Hepatocyte (in vitro differentiated cells): ENCODE measurements at places on chromosomes 7 and 10.

- peak; percentile 67 for DNase-seq
- H3K4me3 ChIP-seq = no peak overlapping the region
- H3K4me1 ChIP-seq = no peaks in the 10 kb centered on the region
- no peak overlapping the region for H3K27ac ChIP-seq
- H3K27me3 ChIP-seq = no peaks in the 10 kb centered on the region
Observed at GRCh38 chr10:15744217-15744865, 24.6 kb upstream of the ITGA8 start.

GRCh38 chr7:16167526-16167925, 253.8 kb downstream of the CRPPA start:
- H3K27me3 ChIP-seq = no peaks in the 10 kb centered on the region
- DNase-seq = no peak
- H3K4me3 ChIP-seq = no peak overlapping the region
- no peak overlapping the region for H3K27ac ChIP-seq
- H3K36me3 ChIP-seq = no peaks in the 10 kb centered on the region

DNA sequence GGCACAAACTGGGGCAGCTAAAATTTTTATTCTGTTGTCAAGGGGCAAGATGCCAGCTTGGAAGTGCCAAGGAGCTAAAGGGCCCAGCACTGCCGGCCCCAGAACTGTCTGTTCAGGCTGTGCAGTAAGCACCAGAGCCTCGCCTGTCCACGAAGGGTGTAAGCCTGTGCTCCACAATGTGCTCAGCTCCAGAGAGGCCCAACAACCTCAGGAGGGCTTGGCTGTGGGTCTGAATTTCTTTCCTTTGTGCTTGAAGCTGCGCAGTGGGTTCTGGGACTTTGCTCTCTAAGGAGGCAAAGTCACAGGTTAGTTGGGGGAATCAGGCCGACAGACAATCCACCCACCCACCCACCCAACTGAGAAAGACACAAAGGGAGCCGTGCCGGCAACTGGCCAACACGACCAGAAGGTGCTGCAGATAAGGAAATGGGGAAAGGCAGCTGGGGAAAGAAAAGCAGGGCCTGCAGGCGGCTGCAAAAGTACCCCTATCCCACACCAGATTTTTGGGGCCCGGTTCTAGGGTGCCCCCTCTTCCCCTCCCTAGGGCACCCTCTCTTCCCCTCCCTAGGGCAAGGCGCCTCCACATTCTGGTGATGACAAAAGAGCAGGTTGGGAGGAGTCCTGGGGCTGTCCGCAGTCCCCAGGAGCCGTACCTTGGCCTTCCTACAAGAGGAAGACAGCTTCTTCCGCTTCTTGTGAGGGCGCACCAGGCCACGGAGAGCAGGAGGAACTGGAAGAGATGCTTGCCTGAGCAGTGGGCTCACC, 7.7 kb downstream of the DDX56 start:
- no peaks in the 10 kb centered on the region for H3K27me3 ChIP-seq
- H3K36me3 ChIP-seq = no peaks in the 10 kb centered on the region
- DNase-seq = no peak
- peaks cover 7% of the 10 kb centered on the region for H3K4me1 ChIP-seq
- no peak overlapping the region for H3K4me3 ChIP-seq

DNA sequence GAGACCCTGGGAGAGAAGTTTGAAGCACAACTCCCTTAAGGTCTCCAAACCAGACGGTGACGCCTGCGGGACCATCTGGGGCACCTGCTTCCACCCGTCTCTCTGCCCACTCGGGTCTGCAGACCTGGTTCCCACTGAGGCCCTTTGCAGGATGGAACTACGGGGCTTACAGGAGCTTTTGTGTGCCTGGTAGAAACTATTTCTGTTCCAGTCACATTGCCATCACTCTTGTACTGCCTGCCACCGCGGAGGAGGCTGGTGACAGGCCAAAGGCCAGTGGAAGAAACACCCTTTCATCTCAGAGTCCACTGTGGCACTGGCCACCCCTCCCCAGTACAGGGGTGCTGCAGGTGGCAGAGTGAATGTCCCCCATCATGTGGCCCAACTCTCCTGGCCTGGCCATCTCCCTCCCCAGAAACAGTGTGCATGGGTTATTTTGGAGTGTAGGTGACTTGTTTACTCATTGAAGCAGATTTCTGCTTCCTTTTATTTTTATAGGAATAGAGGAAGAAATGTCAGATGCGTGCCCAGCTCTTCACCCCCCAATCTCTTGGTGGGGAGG, 10.8 kb downstream of the SERPINE1 start:
- no peaks in the 10 kb centered on the region for H3K4me1 ChIP-seq
- no peaks in the 10 kb centered on the region for H3K36me3 ChIP-seq
- no peaks in the 10 kb centered on the region for H3K27me3 ChIP-seq
- H3K4me3 ChIP-seq = no peak overlapping the region
- no peak for DNase-seq
- peak overlapping the region; percentile 80 for H3K27ac ChIP-seq

DNA sequence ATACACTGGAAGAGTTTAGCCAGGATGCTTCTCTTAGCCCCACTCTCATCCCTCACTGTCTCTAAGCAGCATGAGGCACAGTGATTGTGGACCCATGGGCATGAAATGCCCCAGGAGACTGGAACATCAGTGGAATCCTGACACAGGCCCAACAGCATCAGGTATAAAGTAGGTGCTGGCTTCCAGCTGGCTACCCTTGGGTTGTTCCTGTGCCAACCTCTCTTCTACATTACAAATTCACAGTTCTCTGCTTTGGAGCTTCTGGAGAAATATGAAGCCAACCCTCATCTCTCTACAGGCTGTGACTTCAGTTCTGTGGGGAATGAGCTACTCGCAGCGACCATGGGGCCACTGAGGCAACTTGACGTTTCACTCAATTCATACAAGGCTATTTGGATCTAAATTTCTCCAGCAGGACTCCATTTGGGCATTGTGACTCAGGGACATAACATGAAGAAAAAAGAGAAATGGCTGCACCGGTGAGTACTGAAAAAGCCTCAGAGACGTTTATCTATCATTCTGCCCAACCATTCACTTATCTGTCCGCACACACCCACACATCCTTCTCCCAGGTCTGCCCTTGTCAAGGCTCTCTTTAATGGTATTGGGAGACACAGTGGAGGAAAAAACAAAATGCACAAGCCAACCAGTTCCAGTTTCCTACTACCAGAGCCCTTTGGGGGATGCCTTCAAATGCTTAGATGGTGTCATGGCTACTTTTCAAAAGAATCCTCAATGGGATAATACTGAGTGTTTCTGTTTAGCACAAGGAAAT, 35.4 kb upstream of the TM9SF3 start:
- H3K4me1 ChIP-seq = peaks cover 9% of the 10 kb centered on the region
- no peak for DNase-seq
- H3K36me3 ChIP-seq = no peaks in the 10 kb centered on the region
- no peaks in the 10 kb centered on the region for H3K27me3 ChIP-seq
- no peak overlapping the region for H3K27ac ChIP-seq

DNA sequence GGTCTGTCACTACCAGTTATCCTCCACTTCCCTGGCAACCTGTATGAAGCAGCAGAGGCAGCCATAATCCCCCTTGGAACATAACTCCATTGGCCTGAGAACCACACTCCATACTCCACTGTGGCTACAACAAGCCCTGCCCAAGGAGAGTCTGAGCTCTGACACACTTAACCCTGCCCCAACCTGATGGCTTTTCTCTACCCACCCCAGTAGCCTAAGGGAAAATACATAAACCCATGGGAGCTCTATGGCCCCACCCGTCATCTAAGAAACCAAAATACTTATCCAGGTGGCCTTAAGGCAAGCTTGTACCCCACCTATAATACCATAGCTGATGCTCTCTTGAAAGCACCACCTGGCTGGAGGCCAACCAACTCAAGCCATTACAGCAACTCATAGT, 324.8 kb upstream of the GLI3 start:
- no peak overlapping the region for H3K27ac ChIP-seq
- no peaks in the 10 kb centered on the region for H3K4me1 ChIP-seq

DNA sequence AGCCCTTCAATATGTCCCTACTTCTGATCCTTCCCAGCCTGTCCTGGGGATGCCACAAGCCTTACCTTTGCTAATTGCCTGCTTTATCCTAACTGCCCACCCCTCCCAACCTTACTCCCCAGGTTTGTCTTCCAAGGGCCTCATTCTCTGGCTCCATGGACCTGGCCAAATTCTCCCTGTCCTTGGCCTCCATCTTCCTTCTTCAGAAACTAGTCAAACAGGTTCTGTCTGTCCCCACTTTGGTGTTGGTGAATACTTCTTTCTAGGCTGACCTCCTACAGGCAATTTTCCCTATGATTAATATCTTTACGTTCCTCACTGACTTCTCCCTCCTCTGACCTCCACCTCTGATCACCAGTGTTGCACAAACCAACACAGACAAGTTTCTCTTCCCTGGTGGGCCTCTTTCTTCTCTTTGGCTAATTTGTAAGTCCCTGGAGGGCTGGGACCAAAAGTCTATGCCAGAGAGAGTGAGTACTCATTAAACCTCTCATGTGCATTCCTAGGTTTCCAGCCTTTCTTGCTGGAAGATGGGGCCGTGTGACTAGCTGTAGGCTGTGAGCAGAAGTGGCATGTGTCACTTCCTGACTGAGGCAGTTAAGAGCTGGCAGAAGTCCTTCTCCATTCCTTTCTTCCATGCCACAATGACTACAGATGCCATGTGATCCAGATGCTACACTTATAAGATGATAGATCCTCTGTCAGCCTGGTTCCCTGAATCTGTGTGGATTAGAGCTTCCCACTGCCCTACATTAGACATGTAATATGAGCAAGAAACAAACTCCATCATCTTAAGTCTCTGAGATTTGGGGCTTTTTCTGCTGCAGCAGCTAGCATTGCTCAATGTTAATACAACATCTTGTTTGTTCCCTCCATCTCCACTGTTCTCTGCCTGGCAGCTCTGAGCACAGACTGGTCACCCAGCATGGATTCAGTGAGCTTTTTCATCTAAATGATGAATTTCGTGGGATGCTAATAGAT, 382.7 kb downstream of the RPS24 start:
- no peak overlapping the region for H3K4me3 ChIP-seq
- H3K4me1 ChIP-seq = peaks cover 13% of the 10 kb centered on the region
- peak overlapping the region; percentile 26 for H3K27ac ChIP-seq
- DNase-seq = no peak

DNA sequence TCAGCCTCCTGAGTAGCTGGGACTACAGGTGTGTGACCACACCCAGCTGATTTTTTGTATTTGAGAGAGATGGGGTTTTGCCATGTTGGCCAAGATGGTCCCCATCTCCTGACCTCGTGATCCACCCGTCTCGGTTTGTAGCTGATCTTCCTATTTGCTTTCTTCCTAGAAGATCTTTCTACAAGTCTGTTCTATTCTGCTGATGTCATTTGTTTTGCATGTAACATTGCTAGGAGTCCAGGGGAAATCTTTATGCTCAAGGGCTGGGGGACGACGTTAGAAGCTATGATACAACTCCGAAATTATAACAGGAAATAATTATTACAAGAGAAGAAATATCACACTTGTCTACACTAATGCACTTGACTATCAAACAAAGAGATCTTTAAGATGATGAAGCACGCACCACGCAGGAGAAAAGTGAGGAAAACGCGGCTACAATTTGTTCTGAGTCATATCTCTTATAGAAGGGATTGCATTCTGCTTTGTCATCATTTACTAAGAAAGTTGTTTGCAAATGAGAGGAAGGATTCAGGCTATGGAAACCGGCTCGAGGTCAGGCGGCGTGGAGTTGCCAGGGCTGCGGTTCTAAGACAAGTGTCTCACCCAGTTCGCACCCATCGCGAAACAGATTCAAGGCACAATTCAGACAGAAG, 103.0 kb upstream of the CARD11 start:
- no peaks in the 10 kb centered on the region for H3K4me1 ChIP-seq
- H3K27me3 ChIP-seq = no peaks in the 10 kb centered on the region
- no peak overlapping the region for H3K4me3 ChIP-seq
- peak; percentile 25 for DNase-seq
- peak overlapping the region; percentile 46 for H3K27ac ChIP-seq

DNA sequence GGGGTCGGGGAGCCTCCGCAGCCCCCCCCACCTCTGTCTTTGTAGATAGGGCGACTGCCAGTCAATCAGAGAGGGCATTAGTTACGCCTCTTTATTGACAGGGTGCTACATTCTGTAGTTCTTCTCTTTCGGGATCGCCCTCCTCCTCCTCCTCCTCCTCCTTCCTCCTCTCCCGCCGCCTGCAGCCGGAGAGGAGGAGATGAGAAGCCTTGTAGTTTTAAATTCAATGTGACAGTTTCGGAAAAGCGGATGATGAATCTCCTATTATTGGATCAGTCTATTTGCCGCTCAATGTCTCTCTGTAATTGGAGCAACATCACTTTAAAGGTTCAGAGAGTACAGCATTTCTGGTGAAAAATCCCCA, 587 bp upstream of the UNCX start:
- H3K27ac ChIP-seq = no peak overlapping the region
- H3K36me3 ChIP-seq = no peaks in the 10 kb centered on the region
- peaks cover 86% of the 10 kb centered on the region for H3K27me3 ChIP-seq
- DNase-seq = no peak
- no peak overlapping the region for H3K4me3 ChIP-seq
- H3K4me1 ChIP-seq = no peaks in the 10 kb centered on the region

- H3K27ac ChIP-seq = no peak overlapping the region
- no peak overlapping the region for H3K4me3 ChIP-seq
- no peaks in the 10 kb centered on the region for H3K36me3 ChIP-seq
Observed at GRCh38 chr10:299512-299911, 164.3 kb downstream of the ZMYND11 start.

DNA sequence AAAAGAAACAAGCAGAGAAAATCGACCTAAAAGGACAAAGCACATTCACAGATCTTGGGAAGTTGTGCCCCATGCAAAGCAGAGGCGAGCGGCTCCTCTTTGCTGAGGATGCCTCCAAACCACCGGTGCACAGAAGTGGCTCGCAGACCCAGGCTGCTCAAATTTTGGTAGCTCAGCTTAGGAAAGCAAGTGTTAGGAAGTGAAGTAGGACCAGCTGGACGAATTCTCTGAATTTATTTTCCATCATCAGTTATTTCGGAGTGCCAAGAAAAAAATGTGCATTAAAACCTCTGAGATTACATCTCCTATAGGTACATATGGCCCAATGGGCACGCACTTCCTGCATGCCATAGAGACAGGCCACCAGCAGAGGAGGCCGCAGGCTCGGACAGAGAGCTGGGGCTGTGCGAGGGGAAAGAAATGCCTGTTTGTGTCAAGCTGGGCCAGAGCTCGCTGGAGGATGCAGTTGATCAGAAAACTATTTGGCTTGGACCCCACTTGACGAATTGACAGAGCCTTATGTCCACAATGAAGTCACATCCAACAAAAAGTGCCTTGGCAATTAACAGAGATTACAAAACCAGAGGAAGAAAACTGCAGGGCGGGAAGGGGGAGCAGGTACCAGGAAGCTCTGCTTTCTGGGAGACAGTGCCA, 122.3 kb upstream of the LYZL2 start:
- no peak overlapping the region for H3K27ac ChIP-seq
- H3K4me3 ChIP-seq = no peak overlapping the region
- peak; percentile 81 for DNase-seq
- no peaks in the 10 kb centered on the region for H3K27me3 ChIP-seq

DNA sequence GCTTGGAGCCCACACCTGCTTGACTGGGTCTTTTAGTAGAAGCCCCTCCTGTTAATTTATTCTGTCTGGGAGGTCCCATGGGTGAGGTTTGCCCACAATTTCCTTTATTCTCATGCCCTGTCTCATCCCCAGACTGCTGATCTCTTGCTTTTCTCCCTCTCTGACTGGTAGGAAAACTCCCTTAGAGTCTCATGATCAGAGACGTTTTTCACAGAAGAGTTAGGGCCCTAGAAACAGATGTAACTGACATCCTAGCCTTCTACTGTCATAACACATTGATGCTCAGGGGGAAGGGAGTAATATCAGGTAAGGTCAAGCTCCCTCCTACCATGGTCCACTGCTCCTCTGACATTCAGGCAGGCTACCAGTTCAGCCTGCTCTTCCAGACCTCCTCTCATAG, 43.7 kb upstream of the WASL start:
- H3K27me3 ChIP-seq = no peaks in the 10 kb centered on the region
- no peak for DNase-seq
- peaks cover 14% of the 10 kb centered on the region for H3K4me1 ChIP-seq
- no peaks in the 10 kb centered on the region for H3K36me3 ChIP-seq
- no peak overlapping the region for H3K27ac ChIP-seq
- no peak overlapping the region for H3K4me3 ChIP-seq
